ENCODE measurements at places on chromosomes 16 and 17. TPM values are rescaled to one million over a fixed set of nuclear protein-coding genes. Genes with fewer than 3 reads are reported as not detected.

DNA sequence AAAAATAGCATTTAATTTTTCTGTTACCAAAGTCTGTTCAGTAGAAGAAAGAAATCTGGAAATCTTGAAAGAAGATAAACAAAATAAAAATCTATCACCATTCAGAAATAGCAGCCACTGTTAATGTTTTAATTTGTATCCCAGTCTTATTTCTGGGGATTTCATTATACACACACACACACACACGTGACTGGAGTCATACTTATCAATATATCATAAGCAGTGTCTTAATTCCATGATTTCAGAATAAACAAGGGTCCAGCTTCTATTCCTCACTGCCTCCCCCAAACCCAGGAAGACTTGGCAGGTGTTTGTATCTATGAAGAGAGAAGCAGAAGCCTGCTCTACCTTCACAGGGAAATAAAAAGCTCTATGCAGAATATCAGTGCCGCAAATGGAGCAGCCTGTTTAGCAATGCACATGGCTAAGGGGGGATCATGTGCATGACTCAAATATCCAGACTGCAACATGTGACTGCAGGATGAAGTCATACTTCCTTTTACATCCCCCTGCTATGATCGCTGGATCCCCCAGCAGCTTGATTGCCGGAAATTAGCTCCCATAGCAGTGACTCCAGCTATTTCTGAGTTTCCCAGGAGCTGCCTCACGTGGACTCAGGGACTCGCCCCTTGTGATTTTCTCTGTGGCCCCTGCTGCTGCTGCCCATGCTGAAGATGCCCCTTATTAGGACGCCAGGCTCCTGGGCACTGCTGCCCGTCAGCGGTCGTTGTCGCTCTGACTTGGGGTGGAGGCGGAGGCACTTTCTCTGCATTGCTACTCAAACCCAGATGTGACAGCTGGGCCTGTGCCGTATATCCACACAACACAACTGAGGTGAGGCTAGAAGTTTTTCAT lies 341.0 kb downstream of the CPPED1 start:
- H3K27ac ChIP-seq, result no peak overlapping the region
- H3K4me3 ChIP-seq, result no peak overlapping the region
- DNase-seq, result no peak
- peaks cover 16% of the 10 kb centered on the region for H3K4me1 ChIP-seq
- H3K27me3 ChIP-seq, result no peaks in the 10 kb centered on the region
- no peaks in the 10 kb centered on the region for H3K36me3 ChIP-seq

- H3K4me1 ChIP-seq, result peaks cover 40% of the 10 kb centered on the region
- H3K27me3 ChIP-seq, result peaks cover 2% of the 10 kb centered on the region
- peak; percentile 72 for DNase-seq
- peak overlapping the region; percentile 96 for H3K4me3 ChIP-seq
- H3K36me3 ChIP-seq, result peaks cover 27% of the 10 kb centered on the region
Observed at GRCh38 chr17:48047113-48047740, 932 bp upstream of the NFE2L1 start.

DNA sequence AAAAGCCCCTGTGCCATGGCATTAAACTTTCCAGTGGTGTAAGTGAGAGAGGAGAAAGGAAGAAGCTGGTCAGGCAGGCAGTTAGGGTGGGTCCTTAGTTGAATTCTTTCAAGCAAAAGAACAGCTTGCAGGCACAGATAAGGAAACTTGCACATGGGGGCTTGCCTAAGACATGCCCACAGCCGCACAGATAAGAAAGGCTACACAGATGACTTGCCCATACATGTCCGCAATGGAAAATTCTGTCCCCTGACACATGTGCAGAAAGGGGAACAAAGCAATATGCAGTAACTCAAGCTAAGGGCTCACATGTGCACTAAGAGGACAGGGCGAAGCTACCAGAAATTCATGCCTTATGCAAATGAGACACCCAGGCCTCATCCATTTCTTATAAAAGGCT lies 69.9 kb downstream of the GSG1L start:
- H3K27me3 ChIP-seq, result no peaks in the 10 kb centered on the region
- no peak overlapping the region for H3K4me3 ChIP-seq
- peaks cover 17% of the 10 kb centered on the region for H3K4me1 ChIP-seq

GRCh38 chr17:34757611-34758010 lies 178.2 kb downstream of the TMEM132E start:
- no peak for DNase-seq
- H3K27me3 ChIP-seq, result peaks cover 7% of the 10 kb centered on the region
- no peaks in the 10 kb centered on the region for H3K4me1 ChIP-seq
- no peak overlapping the region for H3K4me3 ChIP-seq
- H3K36me3 ChIP-seq, result no peaks in the 10 kb centered on the region

DNA sequence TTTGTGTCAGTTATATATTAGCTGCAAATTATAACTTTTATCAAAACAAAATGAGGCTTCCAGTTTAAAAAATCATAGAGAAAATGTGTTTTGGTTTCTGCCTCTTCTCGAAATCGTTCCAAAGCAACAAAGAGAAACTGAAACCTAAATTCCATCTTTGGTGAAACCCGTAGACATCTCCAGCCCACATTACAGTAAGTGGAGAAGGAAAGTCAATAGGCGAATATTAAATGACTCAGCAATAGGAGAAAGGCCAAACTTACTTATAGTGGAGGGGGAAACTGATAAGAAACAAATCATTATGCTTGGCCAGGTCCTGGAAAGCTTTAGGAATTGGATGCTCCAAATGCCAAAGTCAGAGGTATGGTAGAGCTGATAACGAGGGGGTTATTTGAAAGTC lies 103.0 kb upstream of the SHISA6 start:
- no peaks in the 10 kb centered on the region for H3K27me3 ChIP-seq
- no peak overlapping the region for H3K27ac ChIP-seq
- H3K4me1 ChIP-seq, result no peaks in the 10 kb centered on the region
- no peaks in the 10 kb centered on the region for H3K36me3 ChIP-seq

DNA sequence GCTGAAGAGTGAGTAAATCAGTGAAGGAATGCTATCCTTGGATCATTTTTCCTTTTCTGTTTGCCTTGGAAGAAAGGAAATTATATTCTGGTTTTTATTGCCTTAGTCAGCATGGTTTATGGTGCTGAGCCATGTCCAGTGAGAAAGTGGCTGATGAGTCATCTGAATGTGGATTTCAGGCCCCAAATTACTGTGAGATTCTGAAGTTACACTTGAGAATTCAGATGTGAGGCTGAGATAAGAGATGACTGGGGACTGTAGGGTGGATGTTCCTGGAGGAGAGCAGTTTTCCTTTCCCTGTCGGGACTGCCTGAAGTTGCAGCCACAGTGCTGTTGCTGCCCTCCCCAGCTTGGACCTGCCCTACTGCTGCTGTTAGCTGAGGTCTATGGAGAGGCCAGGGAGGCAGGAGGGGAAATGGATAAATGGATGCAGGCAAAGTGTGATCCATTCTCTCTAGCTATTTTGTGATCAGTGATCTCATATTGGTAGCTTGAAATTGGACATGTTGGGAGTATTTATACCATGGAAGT lies 4.2 kb upstream of the MAP3K14 start:
- H3K27me3 ChIP-seq, result peaks cover 5% of the 10 kb centered on the region
- peaks cover 41% of the 10 kb centered on the region for H3K4me1 ChIP-seq
- no peak for DNase-seq
- no peak overlapping the region for H3K27ac ChIP-seq

DNA sequence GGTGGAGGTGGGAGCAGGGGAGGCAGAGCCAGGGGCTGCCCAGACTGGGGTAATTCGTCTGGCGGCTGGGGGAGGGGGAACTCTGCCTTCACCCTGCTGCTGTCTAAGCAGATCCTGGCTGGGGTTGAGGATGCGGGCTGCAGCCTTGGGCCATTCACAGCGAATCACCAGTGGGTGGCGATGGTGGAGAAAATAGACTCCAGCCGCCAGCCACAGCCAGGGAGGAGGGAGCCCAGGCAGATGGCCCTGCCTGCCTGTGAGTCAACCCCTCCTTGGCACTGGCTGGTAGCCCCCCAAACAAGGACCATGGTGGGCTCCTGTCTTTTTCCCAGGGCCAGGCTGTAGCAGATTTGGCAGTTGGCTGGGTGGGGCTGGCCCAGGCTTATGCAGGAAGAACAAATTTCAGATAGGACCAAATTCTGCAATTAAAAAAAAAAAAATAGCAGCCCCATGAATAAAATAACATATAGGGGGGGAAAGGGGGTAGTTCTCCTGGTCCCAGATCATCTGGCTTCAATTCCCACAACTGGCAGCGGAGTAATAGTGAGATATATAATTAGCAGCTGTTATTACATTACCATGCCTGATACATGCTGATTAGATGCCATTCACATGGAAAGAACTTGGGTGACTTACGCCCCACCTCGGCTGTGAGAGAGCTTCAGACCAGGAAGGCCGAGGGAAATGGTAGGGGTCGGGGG lies 41.5 kb upstream of the CDH5 start:
- no peaks in the 10 kb centered on the region for H3K36me3 ChIP-seq
- H3K27ac ChIP-seq, result no peak overlapping the region
- H3K4me1 ChIP-seq, result no peaks in the 10 kb centered on the region
- H3K27me3 ChIP-seq, result no peaks in the 10 kb centered on the region
- no peak for DNase-seq
- H3K4me3 ChIP-seq, result no peak overlapping the region

- H3K4me3 ChIP-seq, result no peak overlapping the region
- H3K36me3 ChIP-seq, result no peaks in the 10 kb centered on the region
- no peak for DNase-seq
- no peak overlapping the region for H3K27ac ChIP-seq
- no peaks in the 10 kb centered on the region for H3K4me1 ChIP-seq
Observed at GRCh38 chr17:17528696-17529652, 32.8 kb upstream of the RASD1 start.

GRCh38 chr16:29854520-29855100 lies 8.4 kb downstream of the CDIPT start:
- no peak overlapping the region for H3K4me3 ChIP-seq
- H3K4me1 ChIP-seq, result peaks cover 2% of the 10 kb centered on the region

DNA sequence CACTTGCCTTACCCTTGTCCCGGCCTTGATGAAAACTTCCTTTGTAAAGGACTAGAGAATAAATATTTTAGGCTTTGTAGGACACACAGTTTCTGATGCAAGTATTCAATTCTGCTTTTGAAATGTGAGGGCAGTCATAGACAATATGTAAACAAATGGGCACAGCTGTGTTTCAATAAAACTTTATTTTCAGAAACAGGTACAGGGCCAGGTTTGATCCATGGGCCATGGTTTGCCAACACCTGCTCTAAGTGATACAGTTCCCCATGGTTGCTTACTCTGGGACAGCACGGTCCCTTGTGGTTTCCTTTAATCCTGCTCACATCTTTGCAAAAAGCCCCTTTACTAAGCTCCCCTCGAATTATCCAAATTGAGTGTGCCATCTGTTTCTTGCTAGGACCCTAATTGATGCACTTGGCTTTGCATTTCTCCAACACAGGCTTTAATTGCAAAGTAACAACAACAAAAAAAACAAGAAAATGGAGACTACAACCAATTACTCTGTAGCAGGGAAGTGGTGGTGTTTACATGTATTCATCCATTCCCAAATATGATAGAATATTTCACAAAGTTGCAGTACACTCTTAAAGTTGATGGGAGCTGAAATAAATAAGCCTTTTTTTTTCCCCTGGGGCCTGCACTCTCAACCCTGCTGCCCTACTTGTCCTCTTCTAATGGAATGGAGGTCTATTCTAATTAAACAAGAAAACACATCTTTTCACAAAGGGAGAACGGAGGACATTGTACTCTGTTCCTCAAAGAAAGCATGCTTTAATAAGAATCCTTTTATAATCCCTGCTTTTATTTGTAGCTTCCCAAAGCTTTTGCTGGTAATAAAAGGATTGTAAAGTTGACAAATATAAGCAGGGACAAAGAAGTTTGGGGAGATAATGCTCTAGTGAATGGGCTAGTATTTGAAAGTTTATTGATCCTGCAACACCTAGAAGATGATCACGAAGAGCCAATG lies 37.7 kb upstream of the TOX3 start:
- no peak overlapping the region for H3K4me3 ChIP-seq
- no peaks in the 10 kb centered on the region for H3K27me3 ChIP-seq
- DNase-seq, result no peak

- no peaks in the 10 kb centered on the region for H3K27me3 ChIP-seq
- H3K4me1 ChIP-seq, result no peaks in the 10 kb centered on the region
- H3K27ac ChIP-seq, result no peak overlapping the region
- H3K36me3 ChIP-seq, result no peaks in the 10 kb centered on the region
- DNase-seq, result peak; percentile 88
- no peak overlapping the region for H3K4me3 ChIP-seq
Observed at GRCh38 chr17:79707931-79708891, 22.5 kb upstream of the ENPP7 start.

DNA sequence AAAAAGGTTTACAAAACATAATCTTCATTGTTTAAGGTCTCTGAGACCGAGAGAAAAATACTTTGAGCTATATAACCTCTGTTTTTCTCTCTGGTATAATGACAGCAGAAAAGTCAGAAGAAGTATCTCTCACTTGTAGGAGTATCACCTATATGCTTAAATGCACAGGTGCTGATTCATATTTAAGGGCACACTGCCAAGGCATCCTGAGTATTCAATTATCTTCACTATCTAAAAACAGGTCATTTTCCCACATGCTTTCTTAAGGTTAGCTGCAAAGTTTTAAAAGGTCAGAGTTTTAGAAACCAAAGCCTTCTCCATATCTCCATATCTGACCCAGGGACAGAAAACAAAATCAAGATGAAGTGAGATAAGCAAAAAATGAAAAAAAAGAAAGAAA lies 99.3 kb upstream of the C17orf78 start:
- peaks cover 11% of the 10 kb centered on the region for H3K4me1 ChIP-seq
- H3K27me3 ChIP-seq, result no peaks in the 10 kb centered on the region
- no peak overlapping the region for H3K4me3 ChIP-seq
- peak overlapping the region; percentile 57 for H3K27ac ChIP-seq
- no peak for DNase-seq
- H3K36me3 ChIP-seq, result peaks cover 44% of the 10 kb centered on the region

- no peaks in the 10 kb centered on the region for H3K27me3 ChIP-seq
- peaks cover 12% of the 10 kb centered on the region for H3K36me3 ChIP-seq
- peaks cover 25% of the 10 kb centered on the region for H3K4me1 ChIP-seq
- peak overlapping the region; percentile 82 for H3K4me3 ChIP-seq
Observed at GRCh38 chr17:83052241-83052564, 27.2 kb upstream of the METRNL start.

DNA sequence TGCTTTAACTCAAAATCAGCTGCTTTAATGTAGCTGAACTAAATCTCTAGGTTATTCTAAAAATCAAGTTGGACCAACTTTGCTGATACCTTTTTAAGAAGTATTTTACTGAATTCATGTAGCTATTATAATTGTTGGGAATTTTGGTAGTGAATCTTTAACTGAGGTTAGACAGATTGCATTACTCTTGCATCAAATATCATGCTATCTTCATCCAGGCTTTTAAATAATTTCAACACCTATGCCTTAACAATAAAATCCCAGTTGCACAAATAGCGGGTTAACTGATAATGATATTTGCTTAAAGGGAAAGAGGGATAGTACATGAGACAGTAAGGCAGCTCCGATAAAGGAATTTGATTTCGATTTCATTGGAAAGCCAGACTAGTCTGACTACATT lies 241.3 kb upstream of the TBX2 start:
- H3K4me3 ChIP-seq, result no peak overlapping the region
- H3K36me3 ChIP-seq, result no peaks in the 10 kb centered on the region
- H3K4me1 ChIP-seq, result peaks cover 11% of the 10 kb centered on the region
- no peak for DNase-seq
- no peak overlapping the region for H3K27ac ChIP-seq

Gene GJD3
- 0.23 TPM for total RNA-seq

Gene ASGR1
- total RNA-seq, result 1.9 TPM

Gene SAMD14
- 1.0 TPM for total RNA-seq

Gene MINK1
- total RNA-seq, result 59.7 TPM
